Activated naive CD8-positive, alpha-beta T cell treated with anti-CD3 and anti-CD28 coated beads for 36 hours (primary cell): ENCODE measurements at places on chromosomes 16 and 17.

GRCh38 chr17:80102664-80103448, 1.5 kb downstream of the GAA start:
- DNase-seq: no peak

GRCh38 chr16:68298907-68299561, 11.7 kb downstream of the SLC7A6OS start:
- no peak for DNase-seq

GRCh38 chr17:74631468-74632450, 8.2 kb upstream of the CD300E start:
- no peak for DNase-seq

- no peak for DNase-seq
These were observed 20.8 kb downstream of the FANCA start for GRCh38 chr16:89795676-89796075.

GRCh38 chr17:5467416-5467815, 1.4 kb downstream of the DHX33 start:
- DNase-seq: no peak

- DNase-seq: no peak
These were observed 23.3 kb downstream of the DEXI start for GRCh38 chr16:10919003-10919351.

GRCh38 chr17:59627274-59627673, 7.6 kb downstream of the CLTC start:
- no peak for DNase-seq

- no peak for DNase-seq
These were observed 42.3 kb downstream of the ABR start for GRCh38 chr17:1137465-1137894.

DNA sequence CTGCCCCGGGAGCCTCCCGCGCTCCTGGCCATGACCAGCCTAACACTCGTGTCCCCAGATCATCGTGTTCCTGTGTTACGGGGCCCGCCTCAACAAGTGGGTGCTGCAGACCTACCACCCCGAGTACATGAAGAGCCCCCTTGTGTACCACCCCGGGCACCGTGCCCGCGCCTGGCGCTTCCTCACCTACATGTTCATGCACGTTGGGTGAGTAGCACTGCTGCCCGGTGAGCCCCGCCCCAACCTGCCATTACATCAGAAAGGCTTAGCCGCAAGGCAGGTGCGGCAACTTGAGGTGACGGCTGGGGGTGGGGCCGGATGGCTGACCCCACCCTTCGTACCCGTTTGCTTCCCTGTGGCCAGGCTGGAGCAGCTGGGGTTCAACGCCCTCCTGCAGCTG, 1.4 kb downstream of the RHBDL1 start:
- DNase-seq: no peak

DNA sequence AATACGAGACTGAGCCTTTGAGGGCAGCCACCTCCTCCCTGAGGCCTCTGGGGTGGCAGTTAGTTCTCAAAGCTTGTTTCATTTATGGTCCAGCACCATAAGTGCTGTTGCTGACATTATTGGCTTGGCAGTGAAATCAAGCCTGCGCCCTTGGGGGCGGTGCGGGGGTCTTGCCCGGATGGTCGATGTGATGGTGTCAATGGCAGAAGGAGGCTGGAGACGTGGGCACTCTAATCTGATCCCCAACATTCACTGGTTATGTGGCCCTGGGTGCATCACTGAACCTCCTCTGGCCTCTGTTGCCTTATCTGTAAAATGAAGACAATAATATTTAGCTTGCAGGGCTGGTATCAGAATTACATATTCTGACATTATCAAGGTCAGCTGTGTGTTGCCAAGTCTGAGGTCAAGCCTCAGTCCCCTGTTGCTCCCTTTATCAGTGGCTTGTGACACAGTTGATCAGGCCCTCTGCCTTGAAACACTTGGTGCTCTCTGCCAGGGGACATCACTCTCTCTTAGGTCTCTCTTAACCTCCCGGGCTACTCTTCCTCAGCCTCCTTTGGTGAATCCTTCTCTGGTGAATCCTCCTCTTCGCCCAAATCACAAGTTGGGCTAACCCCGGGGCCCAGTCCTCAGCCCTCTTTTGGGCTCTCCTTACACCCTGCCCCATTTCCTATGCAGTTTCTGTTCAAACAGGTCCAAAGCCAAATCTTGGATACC, 11.8 kb upstream of the TMEM220 start:
- no peak for DNase-seq

DNA sequence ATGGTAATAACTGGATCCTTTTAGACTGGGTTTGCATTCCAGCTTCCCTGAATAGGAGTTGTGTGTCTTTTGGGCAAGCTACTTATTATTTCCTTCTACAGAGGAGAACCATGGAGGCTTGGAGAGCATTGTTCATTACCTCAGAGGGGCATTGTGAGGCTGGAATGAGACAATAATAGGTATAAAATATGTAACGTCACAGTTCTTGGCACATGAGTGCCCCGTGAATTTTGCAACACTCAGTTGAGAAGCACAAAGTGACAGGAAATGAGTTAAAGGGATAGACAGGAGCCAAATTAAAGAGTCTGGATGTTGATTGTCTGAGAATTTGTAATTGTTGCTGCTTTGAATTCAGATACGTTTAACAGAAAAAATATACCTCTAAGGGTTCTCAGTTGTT, 92.2 kb downstream of the CDH8 start:
- DNase-seq: no peak

DNA sequence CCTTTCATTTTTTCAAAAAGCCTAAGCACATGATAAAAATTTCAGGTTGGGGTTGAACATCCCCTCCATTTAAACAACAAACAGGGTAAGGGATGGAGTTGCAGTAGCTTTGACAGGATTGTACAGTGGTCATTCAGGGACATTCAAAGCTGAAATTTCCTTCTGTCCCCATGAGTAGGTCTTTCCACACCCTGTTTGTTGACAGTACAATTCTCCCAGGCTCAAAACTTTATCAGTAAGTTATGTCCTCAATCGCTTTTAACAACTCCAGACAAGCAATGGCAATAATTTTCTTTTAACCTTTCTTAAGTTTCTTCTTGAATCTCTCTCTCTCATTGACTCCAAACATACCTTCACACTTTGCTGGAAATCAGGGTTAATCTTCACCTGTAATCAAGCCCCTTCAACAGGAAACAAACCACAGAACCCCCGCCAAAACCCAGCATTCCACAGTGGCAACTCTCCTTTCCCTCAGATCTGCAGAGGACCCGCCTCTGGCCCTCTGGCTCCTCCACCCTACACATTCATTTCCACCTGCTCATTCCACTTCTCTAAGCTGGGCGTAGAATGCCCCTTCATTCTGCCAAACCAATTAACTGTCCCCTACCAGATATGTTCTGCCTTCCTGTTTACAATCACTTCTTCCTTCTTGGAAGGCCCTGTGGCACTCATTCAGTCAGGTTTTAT, 20.7 kb downstream of the TXNDC11 start:
- DNase-seq: no peak

- DNase-seq: no peak
These were observed 7.3 kb upstream of the SLX4 start for GRCh38 chr16:3618769-3619141.

DNA sequence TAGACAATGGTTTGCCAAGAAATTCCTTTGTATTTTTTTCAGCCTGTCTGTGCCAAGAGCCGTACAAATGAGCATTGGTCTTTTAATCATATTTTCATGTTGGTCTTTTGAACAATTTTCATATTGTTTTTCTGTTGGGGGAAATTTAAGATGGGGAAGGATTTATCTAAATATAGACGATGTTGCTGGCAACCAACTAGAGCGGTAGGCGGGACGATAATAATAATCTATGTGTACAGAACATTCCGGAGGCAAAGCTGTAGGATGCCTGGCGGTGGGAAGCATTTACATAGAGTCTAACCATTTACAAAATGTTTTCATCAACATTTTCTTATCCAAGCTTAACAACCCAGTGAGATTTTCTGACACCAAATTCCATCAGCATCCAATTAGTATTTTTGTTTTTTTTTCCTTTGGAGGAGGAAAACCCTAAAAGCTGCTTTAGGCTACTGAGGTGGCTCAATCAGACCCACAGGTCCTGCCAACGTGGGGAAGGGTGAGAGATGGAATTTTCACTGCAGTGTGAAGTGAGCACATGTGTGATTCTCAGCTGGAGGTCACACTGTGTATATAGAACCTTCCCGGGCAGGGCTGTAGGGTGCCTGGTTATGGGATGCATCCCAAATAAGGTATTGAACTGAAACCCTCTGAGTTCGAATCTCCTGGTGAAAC, 11.7 kb upstream of the SEC14L1 start:
- DNase-seq: no peak

DNA sequence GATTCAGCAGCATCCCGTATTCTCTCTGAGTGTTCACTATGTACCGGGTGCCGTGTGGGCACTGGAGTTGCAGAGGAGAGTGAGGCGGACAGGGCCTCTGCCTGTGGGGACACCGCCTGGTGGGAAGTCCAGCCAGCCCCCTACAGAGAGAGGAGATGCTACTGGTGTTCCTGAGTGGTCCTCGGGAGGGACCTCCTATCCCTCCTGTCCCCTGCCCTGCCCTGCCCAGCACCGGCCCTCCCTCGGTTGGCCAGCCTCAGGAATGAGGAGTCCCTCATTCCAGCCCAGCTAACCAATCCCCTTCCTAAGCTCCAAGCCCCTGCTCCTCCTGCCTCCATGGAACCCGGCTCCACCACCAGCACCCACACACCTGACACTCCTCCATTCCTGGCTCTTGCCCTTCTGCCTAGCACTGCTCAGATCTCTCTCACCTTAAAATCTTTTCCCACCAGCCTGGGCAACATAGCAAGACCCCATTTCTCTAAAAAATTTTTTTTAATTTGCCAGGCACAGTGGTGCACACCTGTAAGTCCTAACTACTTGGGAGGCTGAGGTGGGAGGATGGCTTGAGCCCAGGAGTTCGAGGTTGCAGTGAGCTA, 2.0 kb downstream of the ASGR2 start:
- DNase-seq: no peak

- no peak for DNase-seq
These were observed 7.2 kb upstream of the NDRG4 start for GRCh38 chr16:58492735-58493134.

GRCh38 chr16:77868052-77868451, 79.7 kb downstream of the VAT1L start:
- DNase-seq: no peak
